ENCODE measurements at places on chromosomes 13 and 19.

DNA sequence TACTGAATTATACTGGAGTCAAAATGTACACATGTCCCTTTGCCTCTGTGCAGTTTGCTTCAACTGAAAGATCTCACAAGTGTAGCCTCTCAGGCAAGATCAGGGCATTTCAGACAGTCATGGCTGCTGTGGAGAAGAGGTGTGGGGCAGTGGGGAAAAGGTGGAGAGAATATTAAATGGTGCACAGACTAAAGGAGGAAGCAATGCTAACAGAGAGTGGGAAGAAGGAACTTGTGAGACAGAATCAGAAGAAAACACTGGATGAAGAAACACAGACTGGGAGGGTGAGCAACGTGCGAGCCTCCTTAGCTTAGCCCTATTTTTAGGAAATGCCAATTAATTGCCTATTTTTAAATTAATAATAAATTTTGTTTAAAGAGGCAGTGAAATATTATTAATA lies 49.6 kb upstream of the RAP2A start:
- no peak for DNase-seq

DNA sequence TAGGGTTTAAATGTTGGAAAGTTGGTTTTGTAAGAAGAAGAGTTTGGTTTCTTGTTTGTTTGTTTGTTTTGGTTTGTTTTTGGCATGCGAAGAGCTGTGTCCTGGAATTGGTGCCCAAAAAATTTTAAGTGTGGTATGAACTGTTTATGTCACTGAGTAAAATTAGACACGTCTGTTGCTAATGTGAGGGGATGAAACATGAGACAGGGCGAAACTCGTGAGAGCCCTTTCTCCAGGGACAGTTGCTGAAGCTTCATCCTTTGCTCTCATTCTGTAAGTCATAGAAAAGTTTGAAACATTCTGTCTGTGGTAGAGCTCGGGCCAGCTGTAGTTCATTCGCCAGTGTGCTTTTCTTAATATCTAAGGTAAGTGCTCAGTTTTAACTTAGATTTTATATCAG lies at the start of gene SGCG:
TSS of gene SGCG (plus strand) at position 269 of the 400 bp plus-strand sequence. CDS start 22,716 bp downstream, outside the sequence.
- no peak for DNase-seq

GRCh38 chr19:16144216-16144581 lies 714 bp downstream of the HSH2D start:
- no peak for DNase-seq

- DNase-seq = no peak
Observed at GRCh38 chr13:60312851-60313505, 84.0 kb upstream of the TDRD3 start.

DNA sequence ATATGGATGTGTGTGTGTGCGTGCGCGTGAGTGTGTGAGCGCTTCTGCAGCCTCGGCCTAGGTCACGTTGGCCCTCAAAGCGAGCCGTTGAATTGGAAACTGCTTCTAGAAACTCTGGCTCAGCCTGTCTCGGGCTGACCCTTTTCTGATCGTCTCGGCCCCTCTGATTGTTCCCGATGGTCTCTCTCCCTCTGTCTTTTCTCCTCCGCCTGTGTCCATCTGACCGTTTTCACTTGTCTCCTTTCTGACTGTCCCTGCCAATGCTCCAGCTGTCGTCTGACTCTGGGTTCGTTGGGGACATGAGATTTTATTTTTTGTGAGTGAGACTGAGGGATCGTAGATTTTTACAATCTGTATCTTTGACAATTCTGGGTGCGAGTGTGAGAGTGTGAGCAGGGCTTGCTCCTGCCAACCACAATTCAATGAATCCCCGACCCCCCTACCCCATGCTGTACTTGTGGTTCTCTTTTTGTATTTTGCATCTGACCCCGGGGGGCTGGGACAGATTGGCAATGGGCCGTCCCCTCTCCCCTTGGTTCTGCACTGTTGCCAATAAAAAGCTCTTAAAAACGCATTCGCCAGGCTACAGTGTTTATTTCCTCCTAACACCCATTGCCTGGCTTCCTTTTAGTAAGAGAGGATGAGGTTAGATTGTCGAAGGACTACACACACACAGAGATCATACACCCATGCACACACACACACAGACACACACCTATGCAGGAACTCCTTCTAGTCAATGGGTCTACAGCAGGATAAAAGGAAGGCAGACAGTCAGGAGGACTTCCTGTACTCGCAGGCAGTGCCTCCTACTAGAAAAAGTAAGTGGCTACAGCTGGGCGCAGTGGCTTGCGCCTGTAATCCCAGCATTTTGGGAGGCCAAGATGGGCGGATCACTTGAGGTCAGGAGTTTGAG lies 7.1 kb downstream of the FOSB start:
- DNase-seq = no peak
